Frontal cortex (tissue), 4 donors: ENCODE measurements at places on chromosomes 11 and 22.

DNA sequence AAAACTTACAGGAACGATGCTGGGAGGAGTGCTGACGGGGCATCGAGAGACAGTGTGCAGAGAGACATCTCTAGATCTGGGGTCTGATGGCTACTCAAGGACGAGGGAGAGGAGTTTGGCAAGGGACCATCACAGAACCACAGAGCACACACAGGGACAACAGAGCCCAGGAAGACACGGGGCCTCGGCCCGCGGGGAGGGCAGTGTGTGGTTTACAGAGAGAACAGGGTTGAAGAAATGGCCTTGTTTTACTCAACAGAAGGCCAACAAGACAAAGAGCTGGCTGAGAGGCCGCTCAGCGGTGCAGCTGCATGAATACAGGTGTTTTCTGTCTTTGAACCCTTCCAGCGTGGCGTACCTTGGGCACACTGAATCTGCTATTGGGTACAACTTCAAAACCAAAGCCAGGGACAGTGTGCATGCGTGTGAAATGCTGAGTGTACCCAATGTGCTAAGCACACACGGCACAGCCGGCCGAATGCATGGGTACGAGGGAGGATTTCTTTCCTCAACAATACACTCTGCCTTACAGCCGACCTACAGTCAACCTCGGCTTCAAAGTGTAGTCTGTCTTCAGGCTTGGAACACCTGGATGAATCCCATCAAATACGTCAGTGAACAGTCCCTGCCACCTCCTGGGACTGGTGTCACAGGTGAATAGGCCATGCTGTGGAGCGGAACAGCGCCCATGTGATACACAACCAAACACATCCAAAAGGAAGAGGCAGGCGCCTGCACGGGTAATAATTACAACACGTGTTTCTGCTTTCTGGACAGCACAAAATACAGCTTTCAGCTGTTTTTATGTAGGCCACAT, 20.7 kb upstream of the BID start:
- DNase-seq = no peak

- no peak for DNase-seq
These were observed 60.3 kb downstream of the MTMR2 start for GRCh38 chr11:95863486-95864140.

- no peak for DNase-seq
These were observed 110.3 kb downstream of the ATXN10 start for GRCh38 chr22:45781966-45782365.

GRCh38 chr11:65444314-65445051, 21.9 kb downstream of the NEAT1 start:
- DNase-seq = no peak

DNA sequence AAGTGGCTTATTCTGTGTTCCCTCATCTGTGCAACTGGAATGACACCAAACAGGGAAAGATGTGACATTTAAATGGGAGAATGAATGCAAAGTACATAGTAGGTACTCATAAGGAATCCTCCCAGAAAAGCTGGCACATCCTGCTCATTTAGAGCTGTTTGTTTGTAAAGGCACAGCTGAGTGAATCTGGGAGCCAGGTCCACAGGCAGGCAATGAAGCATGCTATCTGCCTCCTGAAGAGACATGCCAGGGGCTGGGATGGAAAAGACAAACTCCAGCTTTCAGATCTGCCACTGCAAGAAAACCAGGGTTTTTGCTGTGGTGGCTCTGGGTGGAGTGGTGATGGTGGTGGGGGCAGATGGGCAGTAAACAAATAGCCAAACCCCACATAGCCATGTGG, 150.1 kb downstream of the TENM4 start:
- no peak for DNase-seq

GRCh38 chr11:29534836-29535235, 482.0 kb downstream of the KCNA4 start:
- DNase-seq = no peak
